ENCODE measurements at places on chromosomes 2 and 18.

DNA sequence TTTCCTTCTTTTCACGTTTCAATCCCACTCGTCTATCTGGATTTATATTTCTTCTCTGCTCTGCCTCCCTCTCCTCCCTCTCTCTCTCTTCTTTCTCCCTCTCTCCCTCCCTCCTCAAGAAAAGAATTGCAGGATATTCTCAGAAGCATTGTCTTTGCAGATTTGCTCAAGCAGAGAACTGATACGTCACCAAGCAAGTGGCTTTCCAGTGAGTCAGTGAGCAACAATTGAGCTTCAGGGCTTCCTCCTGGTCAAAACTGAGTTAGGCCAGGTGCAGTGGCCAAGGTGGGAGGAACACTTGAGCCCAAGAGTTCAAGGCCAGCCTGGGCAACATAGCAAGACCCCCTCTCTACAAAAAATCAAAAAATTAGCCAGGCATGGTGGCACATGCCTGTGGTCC, 151.1 kb downstream of the SMAD2 start:
- no peak for DNase-seq

- DNase-seq, result no peak
Observed at GRCh38 chr18:56233595-56233994, 404.8 kb downstream of the TXNL1 start.

DNA sequence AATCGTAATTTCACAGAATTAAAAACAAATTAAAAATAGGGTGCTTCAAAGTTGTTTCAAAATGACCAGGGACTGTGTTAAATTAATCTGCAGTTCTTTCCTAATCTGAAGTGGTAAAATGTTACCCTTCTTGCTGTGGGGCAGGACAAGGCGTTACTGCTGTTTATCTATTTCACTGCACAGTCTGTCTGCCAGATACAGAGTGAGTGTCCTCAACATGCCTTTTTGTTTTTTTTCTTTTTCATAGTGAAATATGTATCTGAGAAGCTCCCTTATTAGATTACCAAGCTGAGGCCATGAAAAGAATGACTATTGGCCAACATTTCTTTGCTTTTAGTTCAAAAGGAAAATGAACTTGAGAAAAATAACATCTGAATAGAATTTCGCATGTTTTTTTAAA, 38.0 kb downstream of the KCTD1 start:
- no peak for DNase-seq

GRCh38 chr2:124804014-124804940, 779.2 kb downstream of the CNTNAP5 start:
- DNase-seq, result no peak

DNA sequence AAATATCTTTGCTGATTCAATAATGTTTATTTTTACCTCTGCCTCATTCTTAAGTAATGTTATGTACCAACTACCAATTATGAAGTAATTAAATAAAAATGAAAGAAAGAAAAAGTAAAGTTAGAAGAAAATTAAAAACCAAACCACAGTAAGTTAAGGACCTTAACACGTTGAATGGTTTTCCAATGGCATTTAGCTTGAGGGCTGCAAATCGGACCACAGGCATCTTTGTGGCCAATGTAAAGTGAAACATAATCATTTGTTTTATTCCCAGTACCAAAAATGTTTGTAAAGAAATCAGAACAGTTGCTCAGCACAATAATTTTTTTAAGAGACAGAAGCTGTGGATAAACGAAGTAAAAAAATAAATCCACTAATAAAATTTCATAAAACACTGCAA, 1455.5 kb upstream of the ZEB2 start:
- DNase-seq, result no peak

- no peak for DNase-seq
Observed at GRCh38 chr2:136468799-136469369, 296.5 kb upstream of the THSD7B start.

DNA sequence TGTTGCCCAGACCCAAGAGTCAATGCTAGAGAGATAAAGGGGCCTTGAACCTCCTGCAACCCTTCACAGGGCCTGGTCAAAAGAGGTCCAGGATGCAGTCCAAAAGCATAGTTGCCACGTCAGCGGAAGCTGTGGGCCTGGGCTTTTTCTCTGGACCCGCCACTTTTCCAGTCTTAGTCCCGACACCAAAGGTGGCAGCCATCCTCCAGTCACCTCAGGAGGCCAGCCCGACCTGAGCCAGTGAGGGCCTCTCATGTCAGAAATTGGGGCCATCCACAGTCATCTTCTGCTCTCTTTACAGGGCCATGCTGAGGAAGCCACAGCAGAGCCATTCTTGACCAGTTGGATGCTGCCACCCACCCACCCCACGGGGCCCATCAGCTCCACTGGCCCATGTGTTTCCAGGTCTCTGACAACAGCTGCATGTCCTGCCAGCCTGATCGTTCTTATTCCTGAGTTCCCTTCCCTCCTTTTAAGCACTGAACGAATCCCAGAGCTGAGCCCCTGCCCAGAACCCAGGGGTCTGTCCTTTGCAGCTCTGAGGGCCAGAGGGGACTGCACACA, 34.1 kb upstream of the KLHL29 start:
- DNase-seq, result no peak

- DNase-seq, result no peak
Observed at GRCh38 chr18:394987-395362, 105.5 kb downstream of the COLEC12 start.

- DNase-seq, result no peak
Observed at GRCh38 chr18:56298935-56299334, 339.5 kb downstream of the TXNL1 start.

DNA sequence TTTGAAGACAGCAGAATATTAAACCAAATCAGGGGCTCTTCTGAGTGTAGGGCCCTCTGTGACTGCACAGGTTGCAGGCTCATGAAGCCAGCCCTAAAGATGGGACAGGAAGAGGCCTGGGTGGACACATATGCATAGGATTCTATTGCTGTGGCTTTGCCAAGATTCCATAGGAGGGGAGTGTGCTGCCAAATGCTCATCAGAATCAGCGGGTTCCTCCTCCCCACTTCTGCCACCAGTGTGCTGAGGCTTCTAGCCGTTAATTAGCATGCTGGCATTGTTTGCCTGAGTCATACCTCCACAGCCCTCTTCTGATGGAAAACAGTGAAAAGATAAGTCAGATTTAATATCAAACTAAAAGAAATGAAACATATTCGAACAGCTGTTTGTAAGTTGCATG, 103.9 kb upstream of the TMEFF2 start:
- DNase-seq, result no peak

- DNase-seq, result no peak
Observed at GRCh38 chr2:198692907-198693510, 764.7 kb downstream of the SATB2 start.

GRCh38 chr2:25951071-25951547, 31.2 kb downstream of the KIF3C start:
- DNase-seq, result peak; percentile 69

GRCh38 chr2:231717281-231718171, 9.2 kb downstream of the PTMA start:
- DNase-seq, result peak; percentile 18

DNA sequence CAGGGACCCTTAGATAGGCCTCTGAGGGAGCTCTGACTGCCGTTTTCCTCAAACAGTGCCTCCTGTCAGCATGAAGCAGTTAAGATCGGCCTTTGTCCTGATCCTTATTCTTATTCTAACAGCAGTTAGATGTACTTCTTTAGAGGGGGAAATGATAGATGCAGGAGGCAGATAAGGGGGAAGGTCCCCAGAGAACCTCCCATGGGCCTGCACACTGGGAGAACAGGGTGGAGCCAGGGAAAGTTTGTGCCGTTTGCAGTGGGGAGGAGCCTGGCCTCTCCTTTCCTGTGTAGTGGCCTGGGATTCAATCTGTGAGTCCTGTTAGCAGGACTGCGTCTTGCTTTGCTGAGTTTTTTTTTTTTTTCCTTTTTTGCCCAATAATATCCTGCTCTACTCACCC, 7.9 kb upstream of the INPP4A start:
- DNase-seq, result no peak

DNA sequence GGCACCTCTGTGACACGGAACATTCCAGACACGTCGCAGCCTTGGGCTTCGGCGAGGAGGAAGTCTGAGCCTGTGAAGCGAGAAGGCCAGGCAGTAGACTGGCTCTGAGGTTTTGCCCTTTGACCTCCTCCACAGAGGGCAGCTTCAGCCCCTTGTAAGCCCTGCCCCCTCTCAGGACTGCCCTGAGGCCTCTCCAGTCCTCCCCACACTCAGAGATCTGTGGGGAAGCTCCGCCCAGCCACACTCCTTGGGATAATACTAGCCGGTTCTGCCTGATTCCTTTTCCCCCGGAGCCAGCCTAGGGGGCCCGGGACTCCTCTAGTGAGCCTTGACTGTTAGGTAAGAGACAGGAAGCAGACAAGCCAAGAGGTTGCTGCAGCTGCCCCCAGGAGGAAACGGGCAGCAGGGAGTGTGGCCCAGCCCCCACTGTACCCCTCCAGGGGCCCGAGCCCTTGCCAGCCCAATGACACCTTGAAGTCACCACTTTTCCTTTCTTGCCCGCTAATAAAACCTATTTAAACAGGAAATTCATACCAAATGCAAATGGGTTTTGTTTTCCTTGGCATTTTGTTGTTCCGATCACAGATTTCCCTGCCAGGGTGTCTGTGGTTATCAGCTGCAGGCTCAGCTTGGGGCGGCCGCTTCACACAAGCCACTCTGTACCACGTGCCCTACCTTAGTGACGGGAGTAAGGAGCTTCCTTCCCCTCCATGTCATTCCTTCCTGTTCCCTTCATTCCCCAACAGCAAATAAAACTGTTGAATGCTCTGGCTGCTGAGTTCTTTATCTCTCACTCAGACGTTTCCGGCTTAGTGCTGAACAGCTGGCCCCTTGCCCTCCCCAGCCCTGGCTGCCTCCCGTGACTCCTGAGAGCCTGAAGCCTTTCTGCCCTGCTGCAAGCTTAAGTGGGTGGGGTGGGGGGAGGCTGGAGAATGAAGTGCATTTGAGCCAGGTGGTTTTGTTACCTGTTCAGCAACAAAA, 124.7 kb downstream of the CABLES1 start:
- DNase-seq, result no peak

GRCh38 chr2:187879491-187879890, 325.3 kb upstream of the TFPI start:
- no peak for DNase-seq

GRCh38 chr2:120421830-120422175, 75.9 kb downstream of the INHBB start:
- no peak for DNase-seq

DNA sequence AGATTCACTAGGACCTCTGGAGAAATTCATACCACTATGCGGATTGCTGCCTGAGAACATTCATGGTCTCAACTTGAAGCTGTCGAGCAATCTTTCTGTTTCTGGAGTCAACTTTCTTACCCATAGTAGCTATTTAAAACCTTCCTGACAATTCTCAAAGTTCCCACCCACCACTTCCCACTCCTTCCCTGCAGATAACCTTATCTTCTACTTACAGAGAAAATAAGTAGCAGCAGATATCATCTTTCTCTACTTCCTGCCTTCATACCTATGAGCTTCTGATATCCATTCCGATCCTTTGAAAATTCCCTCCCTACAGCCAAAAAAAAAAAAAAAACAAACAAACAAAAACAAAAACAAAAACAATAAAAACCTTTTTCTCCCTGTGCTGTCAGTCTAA, 81.2 kb upstream of the CYRIA start:
- DNase-seq, result no peak

- DNase-seq, result no peak
Observed at GRCh38 chr2:3379339-3379646, 201 bp upstream of the TRAPPC12 start.

DNA sequence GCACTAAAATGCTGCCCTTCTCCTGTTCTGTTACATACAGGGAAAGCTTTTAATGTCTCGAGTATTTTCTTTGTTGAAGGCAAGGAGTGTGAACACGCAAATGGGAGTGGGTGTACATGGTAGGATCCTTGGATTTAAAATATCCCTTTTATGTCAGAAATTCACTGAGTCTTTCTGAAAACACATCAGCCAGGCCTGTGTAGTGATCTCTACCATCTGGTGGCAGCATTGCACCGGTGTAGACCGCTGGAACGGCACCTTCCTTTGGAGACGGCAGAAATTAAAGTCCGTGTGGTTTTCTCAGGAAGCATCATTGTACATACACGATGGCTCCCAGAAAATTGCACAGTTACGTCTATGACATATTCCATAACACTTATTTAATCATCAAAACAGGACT, 515.8 kb downstream of the GALR1 start:
- DNase-seq, result no peak

DNA sequence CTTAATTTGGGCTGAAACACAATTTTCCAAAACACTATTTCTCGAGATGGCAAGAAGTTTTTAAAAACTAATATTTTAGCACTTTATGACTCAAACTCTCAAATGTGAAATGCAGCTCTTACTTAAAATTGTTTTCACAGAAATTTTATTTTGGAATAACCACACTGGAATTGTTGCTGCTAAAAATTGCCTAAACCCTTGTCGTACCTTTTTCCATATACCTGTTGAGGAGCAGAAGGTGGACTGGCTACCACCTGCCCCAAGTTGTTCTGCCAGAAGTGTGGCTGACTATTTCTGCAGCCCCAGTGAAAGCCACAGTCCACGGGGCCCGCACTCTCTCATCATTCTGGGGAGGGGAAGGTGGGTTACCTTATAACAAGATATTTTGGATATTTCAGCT, 23.4 kb downstream of the TNFRSF11A start:
- no peak for DNase-seq

GRCh38 chr2:201962774-201963562, 70.7 kb upstream of the FZD7 start:
- no peak for DNase-seq

- peak; percentile 29 for DNase-seq
Observed at GRCh38 chr2:207505728-207506127, 24.0 kb upstream of the CREB1 start.

GRCh38 chr2:202529389-202529788, 105.4 kb upstream of the FAM117B start:
- DNase-seq, result no peak
